ENCODE measurements at places on chromosomes 1 and 21. TPM values are rescaled to one million over a fixed set of nuclear protein-coding genes. Genes with fewer than 3 reads are reported as not detected.

GRCh38 chr1:192559115-192560006 lies 16.2 kb upstream of the RGS1 start:
- no peak for DNase-seq

- no peak for DNase-seq
Observed at GRCh38 chr1:169329383-169329782, 38.2 kb downstream of the NME7 start.

GRCh38 chr1:220045356-220046051 lies 801 bp downstream of the EPRS1 start:
- peak; percentile 14 for DNase-seq

DNA sequence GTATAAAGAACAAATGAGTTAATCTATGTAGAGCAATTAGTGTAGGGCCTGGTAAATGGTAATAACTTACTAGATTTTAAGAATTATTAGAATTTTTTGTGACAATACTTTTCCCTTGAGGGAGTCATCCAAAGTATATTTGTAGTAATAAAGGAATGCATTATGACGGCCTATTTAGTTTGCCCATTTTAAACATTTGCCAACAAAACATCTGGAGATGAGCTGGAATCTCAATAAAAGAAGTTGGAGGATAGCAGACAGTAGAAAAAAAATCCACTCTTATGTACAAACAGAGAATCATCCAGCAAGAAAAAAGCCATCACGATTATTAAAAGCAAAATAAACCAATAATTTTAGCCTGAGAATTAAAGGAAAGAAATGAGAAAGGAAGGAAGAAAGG lies 567.3 kb upstream of the ADAMTS5 start:
- DNase-seq, result no peak

GRCh38 chr1:3319874-3320245 lies 134.6 kb upstream of the ARHGEF16 start:
- DNase-seq, result no peak

GRCh38 chr1:221939607-221940006 lies 197.7 kb upstream of the DUSP10 start:
- no peak for DNase-seq

DNA sequence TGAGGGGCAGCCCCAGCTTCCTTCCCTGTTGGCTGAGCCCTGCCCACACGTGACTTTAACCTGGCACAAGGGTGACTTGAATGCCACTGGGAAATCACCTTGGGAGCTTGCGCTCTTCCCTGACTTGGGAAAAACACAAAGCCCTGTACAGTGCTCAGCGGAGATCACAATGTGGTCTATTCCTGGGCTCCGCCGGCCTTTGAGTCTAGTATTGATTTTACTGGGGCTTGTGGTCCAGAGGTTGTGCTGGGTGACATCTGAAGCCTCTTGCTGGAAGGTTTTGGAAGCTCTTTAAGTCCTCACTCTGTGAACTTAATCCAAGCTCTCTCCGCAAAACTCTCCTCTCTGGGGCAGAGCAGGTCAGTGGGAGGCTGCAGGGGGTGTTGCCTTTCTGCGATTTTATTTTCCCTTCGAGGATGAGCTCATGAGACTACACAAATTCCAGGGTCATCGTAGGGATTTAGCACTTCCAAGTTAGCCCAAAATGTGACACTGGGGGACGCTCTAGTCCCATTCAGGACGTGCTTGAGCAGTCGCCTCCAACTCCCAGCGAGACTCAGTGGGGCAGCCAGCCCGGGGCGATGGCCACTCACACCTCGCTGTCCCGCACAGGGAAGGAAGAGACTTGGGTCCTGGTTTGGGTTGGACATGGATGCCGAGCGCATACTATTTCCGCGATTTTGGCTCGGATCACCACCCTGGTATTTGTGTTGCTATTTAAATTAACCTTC lies 291.9 kb upstream of the AJAP1 start:
- no peak for DNase-seq

DNA sequence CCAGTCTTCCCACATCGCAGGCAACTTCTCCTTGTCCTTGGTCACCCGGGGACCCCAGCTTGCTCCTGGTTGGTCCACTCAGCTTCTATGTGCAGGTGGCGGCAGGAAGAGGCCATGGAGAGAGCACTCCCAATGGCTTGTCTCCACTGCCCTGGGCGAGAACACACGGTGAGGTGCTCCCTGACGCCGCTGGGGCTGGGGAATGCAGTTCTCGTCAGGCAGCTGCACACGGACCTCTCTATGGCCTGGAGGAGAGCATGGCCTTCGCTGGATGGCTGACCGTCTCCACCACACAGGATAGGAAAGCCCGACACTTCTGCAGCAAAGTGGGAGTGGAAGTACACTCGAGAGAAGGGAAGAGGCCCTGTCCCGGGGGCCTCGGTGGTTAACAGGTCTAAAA lies 11.8 kb downstream of the C1orf174 start:
- DNase-seq, result no peak

DNA sequence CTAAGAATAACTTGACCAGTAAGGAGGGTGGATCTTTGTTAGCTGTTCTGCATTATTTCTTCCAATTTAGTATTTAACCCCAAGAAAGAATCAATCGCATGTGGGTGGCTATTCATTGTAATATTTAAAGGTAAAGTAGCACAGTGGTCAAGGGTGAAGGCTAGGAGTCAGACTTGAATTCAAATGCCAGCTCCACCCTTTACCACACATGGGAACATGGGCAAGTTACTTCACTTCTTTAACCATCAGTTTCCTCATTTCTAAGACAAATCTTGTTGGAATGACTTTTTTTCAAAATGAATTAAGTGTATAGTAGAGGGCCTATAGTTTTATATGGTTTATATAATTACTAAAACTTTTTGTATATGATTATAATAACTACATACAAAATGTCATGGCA lies 71.3 kb upstream of the S1PR1 start:
- DNase-seq, result no peak

GRCh38 chr1:159088546-159089183 lies 12.1 kb upstream of the AIM2 start:
- DNase-seq, result no peak

- DNase-seq, result no peak
Observed at GRCh38 chr1:160211046-160211790, 6.0 kb downstream of the PEA15 start.

RNU1-1 gene
- not detected for polyA plus RNA-seq

TFF3 gene
- 2.4 TPM for polyA plus RNA-seq

KTI12 gene
- 6.7 TPM for polyA plus RNA-seq

GABPA gene
- 47.0 TPM for polyA plus RNA-seq

All from left renal cortex interstitium (tissue), 4 donors.